ENCODE measurements at places on chromosomes 1 and 21.

GRCh38 chr21:37877171-37877570, 39.1 kb downstream of the KCNJ6 start:
- H3K4me3 ChIP-seq: no peak overlapping the region
- no peaks in the 10 kb centered on the region for H3K36me3 ChIP-seq
- no peak overlapping the region for H3K27ac ChIP-seq
- DNase-seq: no peak
- H3K27me3 ChIP-seq: no peaks in the 10 kb centered on the region
- H3K4me1 ChIP-seq: peaks cover 6% of the 10 kb centered on the region

- no peak overlapping the region for H3K4me3 ChIP-seq
- H3K36me3 ChIP-seq: no peaks in the 10 kb centered on the region
- no peak overlapping the region for H3K27ac ChIP-seq
- DNase-seq: no peak
- peaks cover 18% of the 10 kb centered on the region for H3K4me1 ChIP-seq
- H3K27me3 ChIP-seq: no peaks in the 10 kb centered on the region
Observed at GRCh38 chr1:23639460-23640095, 52.0 kb upstream of the RPL11 start.

DNA sequence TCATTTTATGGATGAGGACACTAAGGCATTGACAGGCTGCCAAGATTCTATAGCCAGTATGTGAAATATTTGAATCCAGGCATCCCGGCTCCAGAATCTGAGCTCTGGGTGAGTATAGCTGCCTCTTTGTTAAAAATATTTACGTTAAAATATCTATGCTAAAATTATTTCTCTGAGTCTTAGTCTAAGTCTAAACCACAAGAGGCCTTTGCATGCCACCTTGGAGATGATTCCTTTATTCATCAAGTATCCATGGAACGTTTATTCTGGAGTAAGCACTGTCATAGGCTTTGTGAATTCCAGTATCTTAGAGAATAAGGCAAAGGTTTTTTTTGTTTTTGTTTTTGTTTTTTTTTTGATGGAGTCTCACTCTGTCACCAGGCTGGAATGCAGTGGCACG, 116.4 kb downstream of the GREM2 start:
- no peaks in the 10 kb centered on the region for H3K4me1 ChIP-seq
- H3K27me3 ChIP-seq: no peaks in the 10 kb centered on the region
- DNase-seq: no peak
- H3K4me3 ChIP-seq: no peak overlapping the region
- no peaks in the 10 kb centered on the region for H3K36me3 ChIP-seq

DNA sequence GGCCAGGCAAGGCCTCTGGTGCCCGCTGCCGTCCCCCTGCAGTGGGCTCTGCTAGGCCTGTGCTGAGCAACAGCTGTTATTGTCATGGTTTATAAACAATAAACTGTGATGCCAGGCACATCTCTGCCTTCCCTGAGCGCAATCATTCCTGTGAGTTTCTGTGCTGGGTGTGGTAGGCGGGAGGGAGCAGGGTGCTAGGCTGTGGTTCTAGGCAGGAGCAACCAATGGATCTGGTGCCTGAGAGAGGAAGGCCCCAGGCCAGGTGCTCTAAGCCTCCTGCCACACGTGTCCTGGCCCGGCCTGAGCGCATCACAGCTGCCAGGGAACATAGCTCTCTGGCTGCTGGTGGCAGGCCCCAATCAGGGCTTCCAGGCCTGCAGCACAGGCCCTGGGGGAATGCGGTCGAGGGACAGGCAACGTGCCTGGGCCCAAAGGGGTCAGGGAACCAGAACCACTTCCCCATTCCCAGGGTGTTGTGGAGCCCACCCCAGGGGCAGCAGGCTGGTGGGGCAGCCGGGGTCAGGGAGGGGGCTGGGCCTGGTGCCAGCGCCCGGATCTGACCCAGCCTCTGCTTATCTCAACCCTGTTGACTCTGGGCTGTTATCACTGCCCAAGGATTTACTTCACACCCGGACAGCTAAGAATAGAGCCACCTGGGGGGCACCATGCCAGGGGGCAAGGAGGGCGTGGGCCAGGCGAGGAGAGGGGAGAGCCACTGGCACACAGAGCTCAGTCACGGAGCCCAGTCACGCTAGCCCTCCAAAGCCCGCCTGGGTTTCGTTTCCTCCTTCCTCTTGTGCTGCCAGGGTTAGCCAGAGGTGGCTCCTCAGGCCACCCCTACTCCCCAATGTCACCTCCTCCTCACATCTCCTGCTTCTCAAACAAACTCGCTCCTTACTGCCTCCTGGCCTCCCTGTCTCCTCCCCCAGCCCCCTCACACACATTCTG, 11.5 kb downstream of the TRIM46 start:
- H3K36me3 ChIP-seq: peaks cover 16% of the 10 kb centered on the region
- no peak overlapping the region for H3K4me3 ChIP-seq
- H3K27ac ChIP-seq: peak overlapping the region; percentile 13
- H3K27me3 ChIP-seq: no peaks in the 10 kb centered on the region
- no peak for DNase-seq

- DNase-seq: no peak
- no peaks in the 10 kb centered on the region for H3K36me3 ChIP-seq
- no peaks in the 10 kb centered on the region for H3K4me1 ChIP-seq
Observed at GRCh38 chr21:40733024-40733397, 113.9 kb downstream of the DSCAM start.

- no peaks in the 10 kb centered on the region for H3K4me1 ChIP-seq
- H3K4me3 ChIP-seq: no peak overlapping the region
- no peak overlapping the region for H3K27ac ChIP-seq
- H3K36me3 ChIP-seq: no peaks in the 10 kb centered on the region
Observed at GRCh38 chr21:21688889-21689288, 690.7 kb downstream of the NCAM2 start.

GRCh38 chr1:188371295-188371806, 1542.6 kb downstream of the PLA2G4A start:
- no peak overlapping the region for H3K4me3 ChIP-seq
- no peak overlapping the region for H3K27ac ChIP-seq
- H3K4me1 ChIP-seq: no peaks in the 10 kb centered on the region
- H3K27me3 ChIP-seq: no peaks in the 10 kb centered on the region
- DNase-seq: no peak

- H3K36me3 ChIP-seq: peaks cover 2% of the 10 kb centered on the region
- H3K27ac ChIP-seq: no peak overlapping the region
- no peaks in the 10 kb centered on the region for H3K27me3 ChIP-seq
- no peak overlapping the region for H3K4me3 ChIP-seq
Observed at GRCh38 chr1:97500760-97501159, 420.1 kb downstream of the DPYD start.

DNA sequence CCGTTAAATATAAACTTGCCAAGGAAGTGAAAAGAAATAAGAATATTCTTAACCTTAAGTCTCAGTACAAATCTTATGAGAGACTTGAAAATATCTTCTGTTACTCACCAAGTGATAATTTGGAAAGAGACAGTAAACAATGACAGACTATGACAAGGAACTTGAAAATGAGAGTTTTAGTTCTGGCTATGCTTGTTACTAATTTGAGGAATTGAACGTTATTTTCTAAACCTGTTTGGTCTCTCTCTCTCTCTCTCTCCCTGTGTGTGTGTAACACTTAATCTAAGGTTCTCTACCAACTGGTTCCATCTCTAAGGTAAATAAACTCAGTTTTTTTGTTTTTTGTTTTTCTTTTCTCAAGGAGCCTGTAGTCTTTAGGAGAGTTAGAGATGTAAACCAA, 161.8 kb downstream of the AMY1C start:
- DNase-seq: no peak
- H3K36me3 ChIP-seq: no peaks in the 10 kb centered on the region
- no peak overlapping the region for H3K4me3 ChIP-seq
- H3K4me1 ChIP-seq: no peaks in the 10 kb centered on the region
- H3K27ac ChIP-seq: no peak overlapping the region

DNA sequence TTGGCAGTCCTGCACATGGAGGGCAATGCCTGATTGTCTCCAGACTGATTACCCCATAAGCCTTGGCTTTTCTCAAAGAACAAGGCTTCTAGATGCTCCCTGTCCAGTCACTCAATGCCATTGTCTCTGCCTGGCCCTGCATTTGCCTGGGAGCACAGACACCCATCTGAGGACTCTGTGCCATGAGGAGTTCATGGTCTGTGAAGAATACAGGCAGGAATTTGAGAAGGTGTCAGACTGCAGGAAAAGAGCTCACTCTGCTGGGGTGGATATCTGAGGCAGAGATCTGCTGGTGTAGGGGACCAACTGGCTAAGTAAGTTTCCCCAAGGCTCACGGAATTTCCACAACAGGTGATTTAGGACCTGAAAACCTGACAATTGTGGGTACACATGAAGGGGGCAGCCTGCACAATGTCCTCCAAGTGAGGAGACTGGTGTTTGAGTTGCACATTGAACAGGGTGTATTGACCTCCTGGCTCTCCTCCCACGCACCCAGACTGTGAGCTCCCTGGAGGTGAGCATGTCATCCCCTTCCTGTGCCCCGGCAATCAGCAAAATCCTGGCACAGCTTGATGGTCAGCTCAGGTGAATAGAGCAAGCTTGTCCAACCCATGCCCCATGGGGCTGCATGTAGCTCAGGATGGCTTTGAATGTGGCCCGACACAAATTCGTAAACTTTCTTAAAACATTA, 829 bp downstream of the CYP4A22 start:
- H3K4me1 ChIP-seq: no peaks in the 10 kb centered on the region
- H3K27me3 ChIP-seq: peaks cover 4% of the 10 kb centered on the region
- H3K27ac ChIP-seq: no peak overlapping the region
- no peak overlapping the region for H3K4me3 ChIP-seq

GRCh38 chr1:154867064-154867825, 2.8 kb downstream of the KCNN3 start:
- DNase-seq: no peak
- no peaks in the 10 kb centered on the region for H3K36me3 ChIP-seq
- no peak overlapping the region for H3K27ac ChIP-seq
- H3K4me3 ChIP-seq: no peak overlapping the region
- H3K27me3 ChIP-seq: peaks cover 32% of the 10 kb centered on the region

DNA sequence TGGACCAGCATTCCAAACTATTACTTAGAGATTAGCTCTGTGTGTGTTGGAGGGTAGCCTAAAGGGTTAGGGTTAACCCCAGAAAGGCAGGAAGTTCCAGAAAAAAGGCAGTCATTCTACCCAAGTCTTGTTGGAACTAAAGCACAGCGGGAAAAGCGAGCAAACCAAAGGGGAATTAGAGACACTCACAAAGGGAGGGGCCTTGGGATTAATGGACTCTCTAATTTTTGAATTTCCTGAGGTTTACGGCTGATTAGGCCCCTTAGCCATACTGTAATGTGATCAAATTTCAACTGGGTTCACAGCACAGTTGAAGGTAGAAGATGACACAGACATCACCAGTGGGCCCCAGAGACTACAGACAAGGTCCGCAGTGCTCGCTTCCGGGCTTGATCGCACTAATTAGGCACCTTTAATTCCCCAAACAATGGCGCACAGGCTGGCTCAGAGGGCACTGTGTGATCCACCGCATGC, 28.3 kb downstream of the CAPZB start:
- DNase-seq: no peak
- peaks cover 14% of the 10 kb centered on the region for H3K36me3 ChIP-seq
- H3K4me1 ChIP-seq: peaks cover 65% of the 10 kb centered on the region
- peak overlapping the region; percentile 5 for H3K4me3 ChIP-seq

- DNase-seq: no peak
- no peaks in the 10 kb centered on the region for H3K36me3 ChIP-seq
- H3K27ac ChIP-seq: no peak overlapping the region
- H3K4me1 ChIP-seq: peaks cover 31% of the 10 kb centered on the region
Observed at GRCh38 chr1:113142791-113143190, 69.8 kb downstream of the LRIG2 start.

GRCh38 chr1:27538793-27539192, 48.8 kb upstream of the WASF2 start:
- H3K4me3 ChIP-seq: no peak overlapping the region
- H3K36me3 ChIP-seq: peaks cover 17% of the 10 kb centered on the region
- no peak overlapping the region for H3K27ac ChIP-seq
- DNase-seq: no peak

GRCh38 chr1:14347186-14347585, 251.3 kb upstream of the KAZN start:
- H3K4me1 ChIP-seq: no peaks in the 10 kb centered on the region
- DNase-seq: no peak
- no peaks in the 10 kb centered on the region for H3K27me3 ChIP-seq
- no peak overlapping the region for H3K27ac ChIP-seq
- no peaks in the 10 kb centered on the region for H3K36me3 ChIP-seq

- DNase-seq: no peak
- no peaks in the 10 kb centered on the region for H3K27me3 ChIP-seq
- peaks cover 43% of the 10 kb centered on the region for H3K36me3 ChIP-seq
- H3K4me1 ChIP-seq: peaks cover 6% of the 10 kb centered on the region
Observed at GRCh38 chr21:46507562-46507961, 48.9 kb downstream of the DIP2A start.

DNA sequence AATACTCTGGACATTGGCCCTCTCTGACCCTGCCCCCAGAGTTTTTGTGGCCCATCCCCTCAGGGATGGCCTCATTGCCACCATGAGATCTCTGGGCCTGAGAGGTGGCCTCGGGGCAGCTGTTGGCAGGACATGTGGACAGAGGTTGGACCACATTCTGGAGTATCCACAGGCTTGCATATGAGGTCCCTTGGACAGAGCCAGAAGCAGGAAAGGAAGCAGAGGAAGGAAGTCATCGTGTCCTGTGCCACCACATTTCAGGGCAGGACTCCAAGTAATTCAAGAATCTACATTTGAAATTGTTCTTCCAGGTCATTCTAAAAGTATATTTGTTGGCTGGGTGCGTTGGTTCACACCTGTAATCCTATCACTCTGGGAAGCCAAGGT, 95.9 kb upstream of the PPP2R5A start:
- peaks cover 36% of the 10 kb centered on the region for H3K4me1 ChIP-seq
- DNase-seq: no peak
- peaks cover 12% of the 10 kb centered on the region for H3K27me3 ChIP-seq
- H3K4me3 ChIP-seq: no peak overlapping the region
- peaks cover 5% of the 10 kb centered on the region for H3K36me3 ChIP-seq
- peak overlapping the region; percentile 37 for H3K27ac ChIP-seq

DNA sequence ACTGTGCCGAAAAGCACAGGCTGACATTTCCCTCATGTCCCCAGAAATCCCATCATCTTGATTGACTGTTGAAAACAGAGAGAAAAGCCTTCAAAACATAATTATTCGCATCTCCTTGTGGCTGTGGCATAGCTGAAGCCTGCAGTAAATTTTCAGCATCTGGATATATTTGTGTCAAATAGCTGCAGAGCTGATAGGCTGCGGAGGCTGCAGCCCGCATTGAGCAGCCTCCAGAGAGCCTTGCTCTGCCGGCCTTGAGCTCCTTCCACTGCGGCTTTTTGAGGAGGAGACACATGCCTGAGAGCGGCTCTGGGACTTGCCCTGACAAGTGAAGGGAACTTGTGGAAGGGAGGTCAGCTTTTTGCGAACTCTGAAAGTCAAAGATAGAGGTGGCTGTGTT, 144.7 kb downstream of the RYR2 start:
- H3K4me1 ChIP-seq: no peaks in the 10 kb centered on the region
- no peaks in the 10 kb centered on the region for H3K36me3 ChIP-seq
- no peaks in the 10 kb centered on the region for H3K27me3 ChIP-seq

- H3K4me3 ChIP-seq: peak overlapping the region; percentile 99
- H3K27ac ChIP-seq: peak overlapping the region; percentile 100
- no peaks in the 10 kb centered on the region for H3K27me3 ChIP-seq
- peak; percentile 90 for DNase-seq
Observed at GRCh38 chr1:52403566-52404115, 582 bp downstream of the ORC1 start.

DNA sequence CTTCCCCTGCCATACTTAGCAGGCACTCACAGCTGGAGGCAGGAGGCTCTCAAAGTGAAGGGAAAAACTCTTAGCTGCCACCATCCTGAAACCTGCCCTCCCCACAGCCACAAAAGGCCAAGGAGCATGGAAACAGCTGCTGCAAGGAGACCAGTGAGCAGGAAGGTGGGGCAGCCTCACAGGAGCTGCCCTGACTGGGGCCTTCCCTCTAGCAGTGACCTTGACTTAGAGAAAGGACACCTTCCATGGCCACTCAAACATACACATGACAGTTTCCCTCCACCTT, 126.3 kb downstream of the HIVEP3 start:
- peaks cover 10% of the 10 kb centered on the region for H3K36me3 ChIP-seq
- peak overlapping the region; percentile 64 for H3K4me3 ChIP-seq
- peaks cover 52% of the 10 kb centered on the region for H3K4me1 ChIP-seq
- no peak for DNase-seq
- H3K27me3 ChIP-seq: no peaks in the 10 kb centered on the region
- peak overlapping the region; percentile 75 for H3K27ac ChIP-seq

All from activated CD4-positive, alpha-beta T cell treated with anti-CD3 and anti-CD28 coated beads, Interleukin-2, amount 10 ng/mL, durations not matched to agents 24 days and 14 days (primary cell).